ENCODE measurements at places on chromosomes 12 and 14. TPM values are rescaled to one million over a fixed set of nuclear protein-coding genes. Genes with fewer than 3 reads are reported as not detected.

- DNase-seq = no peak
These were observed 57.0 kb upstream of the FBRSL1 start for GRCh38 chr12:132432721-132433577.

DNA sequence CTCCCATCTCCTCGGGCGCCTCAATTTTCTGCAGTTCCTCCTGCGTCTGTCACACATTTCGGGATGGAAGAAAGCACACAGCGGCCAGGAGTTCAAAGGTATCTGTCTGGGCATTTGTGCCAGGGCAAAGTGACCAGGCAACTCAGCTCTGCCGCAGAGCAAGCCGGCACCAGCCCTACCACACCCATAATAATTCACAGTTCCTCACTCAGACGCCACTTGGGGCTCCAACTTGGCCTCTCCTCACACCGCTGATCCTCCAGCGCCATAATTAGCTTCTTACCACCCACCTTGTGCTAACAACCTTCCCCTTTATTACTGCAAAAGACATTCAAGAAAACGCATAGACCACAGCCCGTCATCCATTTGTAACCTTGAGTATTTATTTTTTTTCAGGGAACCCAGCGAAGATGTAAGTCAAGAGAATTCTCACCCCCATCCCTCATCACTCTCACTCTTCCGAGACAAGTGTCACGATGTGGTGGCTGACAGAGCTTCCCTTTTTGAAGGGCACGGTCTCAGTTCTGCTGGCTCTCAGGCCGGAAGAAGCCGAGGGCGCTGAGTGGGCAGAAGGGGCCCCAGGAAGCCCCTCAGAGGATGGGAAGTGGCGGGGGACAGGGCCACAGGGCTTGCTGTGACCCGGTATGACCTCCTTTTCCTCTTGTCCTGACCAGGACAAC is 25.2 kb upstream of the NCOR2 start:
- no peak for DNase-seq

- DNase-seq = peak; percentile 75
These were observed 126.7 kb upstream of the HIF1A start for GRCh38 chr14:61568572-61569011.

MEG3 gene
- polyA plus RNA-seq = 5.6 TPM

CHURC1 gene
- polyA plus RNA-seq = 51.0 TPM

Measured in heart left ventricle (tissue), 16 donors.